HEK293T (cell line): ENCODE measurements at places on chromosomes 2 and 18.

DNA sequence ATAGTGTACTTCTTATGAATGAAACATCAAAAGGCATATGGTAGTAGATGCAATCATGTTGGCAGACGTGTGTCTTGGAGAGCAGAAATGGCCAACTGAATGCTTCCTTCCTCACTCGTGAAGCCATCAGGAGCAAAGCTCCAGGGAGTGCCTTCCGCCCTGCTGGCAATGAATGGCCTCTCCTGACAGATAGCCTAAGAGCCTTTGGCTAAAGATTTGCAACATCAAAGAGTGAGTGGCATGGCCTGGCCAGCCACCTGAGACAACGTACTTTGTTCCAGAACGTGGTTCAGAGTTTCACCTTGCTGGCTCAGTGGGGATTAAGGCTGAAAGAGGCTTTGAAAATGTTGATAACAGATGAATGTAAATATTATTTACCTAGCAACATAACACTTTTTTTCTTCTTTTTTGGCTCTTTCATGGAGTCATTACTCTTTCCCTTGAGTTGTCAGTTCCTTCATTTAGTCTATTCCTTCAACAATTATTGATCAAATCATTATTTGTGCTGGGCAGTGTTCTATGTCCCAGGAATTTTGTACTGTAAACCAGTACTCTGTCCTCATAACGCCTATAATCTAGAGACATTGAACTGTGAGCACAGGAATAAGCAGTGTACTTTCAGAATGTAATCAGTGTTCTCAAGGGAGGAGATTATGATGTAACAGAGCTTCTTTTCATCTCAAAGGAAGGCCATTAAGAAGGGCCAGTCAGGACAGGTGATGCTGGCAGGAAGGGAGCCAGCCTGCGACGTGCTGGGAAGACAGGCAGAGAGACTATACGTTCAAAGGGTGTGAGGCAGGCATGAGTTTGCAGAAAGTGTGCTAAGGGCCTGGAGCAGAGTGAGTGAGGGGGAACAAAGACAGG, 59.4 kb upstream of the SH3RF3 start:
- DNase-seq, result no peak

DNA sequence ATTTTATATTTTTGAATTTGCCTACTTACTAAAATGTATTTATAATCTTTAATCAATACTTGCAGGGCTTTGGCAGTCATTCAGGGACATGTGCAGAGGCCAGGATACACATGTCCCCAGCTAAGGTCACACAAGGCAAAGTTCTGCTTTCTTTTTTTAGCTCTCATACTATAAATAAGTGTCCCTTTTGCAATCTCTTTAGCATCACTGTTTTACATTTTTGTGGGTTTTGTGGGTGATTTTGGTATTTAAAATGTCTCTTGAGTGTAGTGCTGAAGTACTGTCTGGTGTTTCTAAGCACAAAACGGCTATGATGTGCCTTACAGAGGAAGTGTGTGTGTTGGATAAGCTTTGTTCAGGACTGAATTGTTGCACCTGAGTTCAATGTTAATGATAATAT, 309.0 kb upstream of the GULP1 start:
- DNase-seq, result no peak

DNA sequence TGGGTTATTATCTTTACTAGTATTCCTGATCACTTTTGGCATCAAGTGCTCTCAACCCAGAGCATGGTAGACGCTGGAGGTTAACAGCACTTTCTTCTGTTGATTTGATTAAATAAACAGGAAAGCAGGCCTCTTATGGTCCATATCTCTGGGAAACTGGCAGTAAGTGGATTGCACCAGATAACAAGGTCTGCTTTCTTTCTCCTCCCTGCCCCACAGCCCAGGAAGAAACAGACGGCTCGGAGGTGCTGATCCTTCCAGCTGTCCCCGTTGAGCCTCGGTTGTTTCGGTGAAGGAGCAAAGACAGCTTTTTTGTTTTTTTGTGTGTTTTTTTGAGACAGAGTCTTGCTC, 100.8 kb upstream of the KCTD1 start:
- DNase-seq, result no peak

- no peak for DNase-seq
Measured at GRCh38 chr2:12169721-12170120, 423.3 kb downstream of the LPIN1 start.

- peak; percentile 21 for DNase-seq
Measured at GRCh38 chr2:148565272-148565894, 79.2 kb upstream of the EPC2 start.

DNA sequence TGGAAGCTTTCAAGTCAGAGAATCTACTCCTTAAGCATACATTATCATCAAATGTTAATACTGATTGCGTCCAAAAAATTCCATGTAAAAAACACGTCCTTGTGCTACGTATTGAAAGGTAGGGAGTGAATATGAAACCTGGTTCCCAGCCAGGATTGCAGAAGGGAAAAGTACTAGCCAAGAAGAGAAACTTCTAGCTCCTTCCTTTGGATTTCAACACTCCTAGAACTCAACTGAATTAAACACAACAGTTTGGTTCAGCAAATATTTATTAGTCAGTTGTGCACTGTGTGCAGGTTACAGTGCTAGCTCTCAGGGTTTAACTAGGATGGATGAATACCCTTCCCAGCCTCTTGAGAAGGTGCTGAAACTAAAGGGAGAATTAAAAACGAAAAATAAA, 33.9 kb upstream of the FHL2 start:
- DNase-seq, result no peak

DNA sequence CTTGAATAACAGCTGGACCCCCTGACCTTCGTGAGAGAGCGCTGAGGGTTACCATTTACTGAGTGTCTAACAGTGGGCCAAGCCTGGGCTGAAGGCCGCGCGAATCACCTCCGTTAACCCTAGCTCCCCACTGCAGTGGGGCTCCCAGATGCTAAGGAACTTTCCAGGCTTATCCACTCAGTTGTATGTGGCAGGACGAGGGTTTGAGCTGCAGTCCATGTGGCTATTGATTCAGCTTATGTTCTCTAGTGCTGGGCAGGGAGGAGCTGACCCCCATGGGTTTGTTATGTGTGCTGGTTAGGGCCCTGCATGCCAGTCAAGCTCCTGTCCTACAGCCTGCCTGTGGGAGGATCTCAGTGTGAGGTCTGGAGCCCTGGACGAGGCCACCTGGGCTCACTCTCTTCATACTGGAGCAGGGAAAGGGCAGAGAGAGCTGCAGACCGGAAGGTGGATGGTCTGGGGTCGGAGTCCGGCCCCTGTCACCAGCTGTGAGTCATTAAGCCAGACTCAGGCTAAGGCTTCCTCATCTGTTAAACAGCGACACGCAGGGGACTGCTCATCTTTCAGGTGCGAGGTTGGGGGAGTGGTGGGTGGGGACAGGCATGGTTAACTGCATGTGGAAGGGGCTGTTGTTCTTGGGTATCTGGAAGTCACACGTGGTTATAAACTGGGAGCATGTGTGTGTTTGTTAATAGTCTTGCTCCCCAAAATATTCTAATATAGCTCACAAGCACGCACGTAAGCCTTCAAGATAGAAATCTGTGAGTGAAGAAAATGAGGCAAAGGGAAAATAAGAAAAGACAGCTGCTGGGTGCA, 6.6 kb downstream of the PSD4 start:
- no peak for DNase-seq

DNA sequence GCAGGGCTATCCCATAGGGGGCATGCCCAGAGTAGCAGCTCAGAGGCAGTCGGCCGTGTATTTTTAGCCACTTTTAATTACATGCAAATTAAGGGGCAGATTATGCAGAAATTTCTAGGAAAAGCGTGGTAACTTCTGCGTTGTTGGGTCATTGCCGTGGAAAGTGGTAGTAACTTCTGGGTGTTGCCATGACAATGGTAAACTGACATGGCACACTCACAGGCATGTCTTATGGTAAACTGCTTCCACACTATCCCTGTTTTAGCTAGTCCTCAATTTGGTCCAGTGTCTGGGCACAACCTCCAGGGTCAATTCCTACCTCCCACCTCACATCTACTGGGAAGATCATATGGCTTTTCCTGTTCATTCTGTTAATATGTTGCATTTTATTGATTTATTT, 428.9 kb upstream of the FANCL start:
- no peak for DNase-seq

GRCh38 chr2:1683297-1683696, 61.0 kb downstream of the PXDN start:
- DNase-seq, result no peak

DNA sequence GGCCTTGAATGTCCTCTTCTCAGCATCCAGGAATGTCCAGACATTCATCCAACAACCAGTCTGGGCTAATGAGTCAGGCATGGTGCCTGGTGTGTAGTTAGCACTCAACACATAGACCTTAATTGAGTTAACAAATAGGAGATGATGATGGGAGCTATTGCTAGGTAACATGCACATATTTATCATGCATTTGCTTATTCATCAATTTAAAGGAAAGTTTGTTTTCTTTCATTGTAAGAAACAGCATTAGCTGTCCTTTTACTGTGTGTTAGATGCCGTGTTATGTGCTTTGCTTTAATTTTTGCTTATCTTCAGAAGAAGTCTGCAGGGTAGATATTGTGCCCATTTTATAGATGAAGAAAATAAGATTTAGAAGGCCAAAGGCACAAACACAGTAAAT, 43.2 kb downstream of the TSN start:
- DNase-seq, result no peak

- DNase-seq, result no peak
Measured at GRCh38 chr2:84209941-84210340, 249.1 kb downstream of the SUCLG1 start.

- no peak for DNase-seq
Measured at GRCh38 chr2:237488901-237489860, 2.1 kb downstream of the MLPH start.

- DNase-seq, result no peak
Measured at GRCh38 chr2:233768076-233768475, 8.0 kb downstream of the UGT1A1 start.

DNA sequence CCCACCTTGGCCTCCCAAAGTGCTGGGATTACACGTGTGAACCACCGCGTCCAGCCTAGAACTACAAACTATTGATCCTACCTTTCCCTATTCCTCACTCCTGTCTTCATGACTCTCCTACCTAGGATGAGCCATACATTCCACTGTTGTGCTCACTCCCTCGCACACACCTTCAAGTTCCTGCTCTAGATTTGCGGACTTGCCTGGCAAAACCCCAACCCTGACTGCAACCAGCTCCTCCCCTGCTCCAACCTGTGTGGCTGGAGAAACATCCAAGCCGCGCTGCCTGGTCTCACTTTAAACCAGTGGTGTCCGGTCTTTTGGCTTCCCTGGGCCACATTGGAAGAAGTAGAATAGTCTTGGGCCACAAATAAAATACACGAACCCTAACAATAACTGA, 5.0 kb upstream of the DNPEP start:
- DNase-seq, result no peak

- no peak for DNase-seq
Measured at GRCh38 chr2:212766921-212767320, 228.3 kb upstream of the ERBB4 start.

- no peak for DNase-seq
Measured at GRCh38 chr2:100238471-100238870, 83.8 kb downstream of the LONRF2 start.

GRCh38 chr2:168529054-168529833, 73.2 kb downstream of the CERS6 start:
- no peak for DNase-seq

DNA sequence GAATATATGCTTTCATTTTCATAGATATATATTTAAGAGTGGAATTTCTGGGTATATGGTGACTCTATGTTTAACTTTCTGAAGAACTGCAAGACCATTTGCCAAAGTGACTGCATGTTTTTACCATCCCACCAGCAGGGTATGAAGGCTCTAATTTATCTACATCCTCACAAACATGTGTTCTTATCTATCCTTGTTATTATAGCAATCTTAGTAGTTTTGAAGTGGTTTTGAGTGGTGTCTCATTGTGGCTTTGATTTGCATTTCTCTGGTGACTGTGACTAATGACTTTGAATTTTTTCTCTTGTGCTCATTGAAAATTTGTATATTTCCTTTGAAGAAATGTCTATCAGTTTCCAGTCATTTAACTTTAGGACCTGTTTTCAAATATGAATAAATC, 310.2 kb upstream of the NRP2 start:
- no peak for DNase-seq

DNA sequence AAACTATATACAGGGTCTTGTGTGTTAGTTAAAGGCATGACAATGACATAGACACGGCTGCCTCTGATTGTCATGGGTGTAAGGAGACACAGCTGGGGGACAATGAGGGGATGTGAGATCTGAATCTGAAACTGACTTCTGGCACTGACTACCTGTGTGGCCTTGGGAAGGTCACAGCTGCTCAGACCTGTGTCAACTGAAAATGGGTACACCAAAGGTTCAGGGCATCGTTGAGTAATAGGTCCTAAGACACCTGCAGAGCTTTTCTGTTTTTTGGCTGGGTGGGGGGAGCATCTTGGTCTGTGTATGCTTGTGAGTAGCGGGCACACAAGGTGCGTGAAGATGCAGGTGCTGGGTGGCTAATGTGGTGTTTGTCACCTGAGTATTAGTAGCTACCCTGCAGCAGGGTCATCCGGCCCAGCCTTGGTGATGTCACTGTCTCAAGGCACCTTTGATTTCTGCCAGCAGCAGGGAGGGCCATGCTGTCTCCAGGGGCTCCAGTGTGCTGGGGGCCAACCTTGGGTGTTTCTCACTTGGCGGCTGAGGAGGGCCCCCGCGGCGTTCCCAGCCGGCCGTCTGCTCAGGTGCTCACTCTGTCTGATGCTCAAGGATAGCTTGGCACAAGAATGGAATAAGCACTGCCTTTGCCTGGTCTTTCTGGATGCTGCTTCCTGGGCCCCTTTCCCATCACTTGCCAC, 53.1 kb upstream of the HS6ST1 start:
- no peak for DNase-seq

DNA sequence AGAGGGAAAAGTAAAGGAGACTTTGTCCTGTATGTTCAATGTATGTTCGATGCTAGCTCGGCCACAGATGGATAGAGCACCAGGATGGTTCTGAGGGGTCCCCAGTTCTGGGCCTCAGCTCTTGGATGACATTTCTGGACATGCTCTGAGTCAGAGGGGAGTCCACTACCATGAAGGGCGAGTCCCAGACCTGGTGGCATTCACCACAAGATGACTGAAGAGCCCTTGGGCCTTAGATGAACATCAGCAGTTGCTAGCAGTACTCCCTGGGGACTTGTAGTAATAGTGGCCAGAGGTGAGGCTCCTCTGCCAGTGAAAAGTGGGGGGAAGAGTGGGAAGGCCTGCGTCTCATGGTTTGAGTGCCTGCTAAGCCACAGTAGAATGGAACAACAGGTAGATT, 109.5 kb downstream of the GRB14 start:
- no peak for DNase-seq

DNA sequence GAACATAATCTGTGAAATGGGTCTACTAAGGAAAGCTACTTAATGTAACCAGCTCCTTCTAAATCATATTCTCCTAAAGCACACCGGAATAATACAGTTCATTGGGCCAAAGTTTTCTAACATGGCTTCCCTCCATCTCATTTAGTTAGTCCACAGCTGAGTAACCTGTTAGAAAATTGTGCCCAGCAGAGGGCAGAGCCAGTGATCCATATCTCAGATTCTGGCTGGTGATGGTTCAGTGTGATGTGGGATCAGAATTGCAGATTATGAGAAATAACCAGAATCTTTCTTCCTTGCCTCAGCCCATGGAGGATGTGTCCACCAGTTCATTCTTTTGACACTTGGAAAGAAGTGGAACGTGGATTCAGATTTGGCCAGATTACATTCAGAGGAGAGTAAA, 9.4 kb upstream of the CTLA4 start:
- DNase-seq, result no peak

- peak; percentile 36 for DNase-seq
Measured at GRCh38 chr2:119158563-119159347, at the start of gene C1QL2. Gene C1QL2 (minus strand): TSS chr2:119158751. CDS start chr2:119158269, 482 bp downstream.
